ENCODE measurements at places on chromosomes 3 and 15. TPM values are rescaled to one million over a fixed set of nuclear protein-coding genes. Genes with fewer than 3 reads are reported as not detected.
A peak's percentile ranks its signal among the peaks of the same experiment; 100 is the strongest.

DNA sequence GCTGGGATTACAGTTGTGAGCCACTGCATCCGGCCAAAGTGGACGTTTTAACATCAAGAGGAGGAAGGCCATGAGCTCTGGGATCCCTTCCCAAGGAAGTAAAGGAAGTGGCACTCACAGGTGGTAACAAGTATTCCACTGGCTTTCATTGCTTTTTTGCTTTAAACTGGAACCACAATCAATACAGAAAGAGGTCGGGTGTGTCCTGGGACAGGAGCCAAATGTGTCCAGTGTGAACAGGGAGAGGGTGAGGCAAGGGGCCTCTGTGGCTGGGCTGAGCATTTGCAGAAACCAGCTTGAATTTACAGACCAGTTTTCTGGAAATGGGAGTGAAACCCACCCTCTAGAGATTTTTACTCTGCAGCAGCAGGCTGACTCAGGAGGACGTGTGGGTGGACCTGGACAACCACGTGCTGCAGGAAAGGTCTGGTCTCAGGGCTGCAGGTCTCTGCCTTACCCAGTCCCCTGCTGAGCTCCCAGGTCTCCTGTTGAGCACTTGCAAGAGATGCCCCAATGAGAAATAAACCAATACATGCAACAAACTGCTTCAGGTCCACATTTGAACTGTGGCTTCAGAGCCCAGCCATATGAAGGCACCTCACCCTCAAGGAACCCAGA is 42.8 kb upstream of the TMEM115 start:
- no peaks in the 10 kb centered on the region for H3K36me3 ChIP-seq
- no peaks in the 10 kb centered on the region for H3K4me1 ChIP-seq
- no peak overlapping the region for H3K4me3 ChIP-seq
- peaks cover 5% of the 10 kb centered on the region for H3K27me3 ChIP-seq
- DNase-seq: no peak
- no peak overlapping the region for H3K27ac ChIP-seq

DNA sequence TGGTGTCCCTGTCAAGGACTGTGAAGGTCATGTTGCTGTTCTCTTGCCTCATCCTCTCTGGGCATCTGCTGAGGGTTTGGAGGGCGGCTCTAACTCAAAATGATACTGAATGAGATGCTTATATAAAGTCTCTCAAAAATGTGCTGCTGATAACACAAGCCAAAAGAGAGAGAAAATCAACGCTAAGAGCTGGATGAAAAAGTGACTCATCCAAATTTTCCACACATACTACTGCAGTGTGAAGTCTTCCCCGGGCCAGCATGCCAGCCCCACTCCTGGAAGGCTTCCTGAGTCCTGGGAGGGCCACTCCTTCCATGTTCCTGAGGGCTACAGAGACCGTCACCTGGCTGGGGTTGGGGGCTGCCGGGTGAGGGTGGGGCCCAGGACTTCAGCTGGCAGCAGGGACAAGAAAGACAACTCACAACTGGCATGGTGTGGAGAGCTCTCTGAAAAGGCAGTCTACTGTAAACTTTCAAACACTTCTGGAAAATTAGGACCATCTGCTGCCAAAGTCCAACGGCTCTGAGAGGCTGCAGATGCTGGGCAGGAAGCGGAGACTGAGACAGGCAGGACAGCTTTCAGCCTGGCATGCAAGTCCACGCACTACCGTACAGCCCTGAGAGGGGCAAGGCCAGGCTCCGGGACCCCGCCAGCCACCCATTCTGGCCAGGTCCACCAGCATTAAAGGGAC is 200.3 kb downstream of the ADAMTS17 start:
- H3K4me3 ChIP-seq: no peak overlapping the region
- H3K27me3 ChIP-seq: no peaks in the 10 kb centered on the region
- H3K4me1 ChIP-seq: no peaks in the 10 kb centered on the region
- H3K36me3 ChIP-seq: no peaks in the 10 kb centered on the region
- no peak overlapping the region for H3K27ac ChIP-seq
- DNase-seq: no peak

DNA sequence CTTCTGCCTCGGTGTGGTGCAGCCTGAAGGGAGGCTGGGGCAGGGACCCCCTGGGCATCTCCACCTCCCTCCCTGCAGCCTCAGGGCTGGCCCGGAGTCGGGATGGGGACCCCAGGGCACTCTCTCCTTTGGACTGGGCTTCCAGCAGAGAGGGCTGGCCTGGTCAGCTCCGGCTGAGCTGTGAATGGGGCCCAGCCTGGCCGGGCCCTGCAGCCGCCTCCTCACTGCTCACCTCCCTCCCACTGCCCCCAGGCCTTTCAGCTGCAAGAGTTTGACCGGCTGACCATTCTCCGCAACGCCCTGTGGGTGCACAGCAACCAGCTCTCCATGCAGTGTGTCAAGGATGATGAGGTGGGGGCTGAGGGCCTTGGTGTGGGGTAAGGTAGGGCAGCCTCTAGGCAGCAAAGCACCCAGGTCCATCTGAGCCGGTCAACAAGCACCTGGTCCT is 36.0 kb downstream of the PSTPIP1 start:
- H3K36me3 ChIP-seq: peaks cover under 1% of the 10 kb centered on the region
- no peak overlapping the region for H3K4me3 ChIP-seq
- H3K27me3 ChIP-seq: no peaks in the 10 kb centered on the region
- no peak for DNase-seq
- no peaks in the 10 kb centered on the region for H3K4me1 ChIP-seq

DNA sequence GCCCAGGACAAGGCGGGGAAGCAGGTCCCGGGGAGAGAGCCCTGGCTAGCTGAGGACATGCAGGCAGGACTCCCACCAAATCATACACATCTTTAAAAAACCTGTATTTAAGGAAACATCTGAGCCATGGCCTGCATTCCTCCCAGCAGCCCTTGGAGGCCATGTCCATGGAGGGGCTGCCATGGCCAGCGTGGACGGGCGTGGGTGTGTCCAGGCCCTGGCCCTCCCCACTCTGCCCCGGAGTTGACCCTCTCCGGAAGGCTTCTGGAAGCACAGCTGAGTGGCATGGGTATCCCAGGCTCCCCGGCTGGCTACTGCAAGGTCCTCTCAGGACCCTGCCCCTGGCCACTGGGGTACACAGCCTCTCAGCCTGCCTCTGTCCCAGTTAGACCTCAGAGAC is 149.8 kb downstream of the NSMCE3 start:
- H3K4me1 ChIP-seq: no peaks in the 10 kb centered on the region
- no peak for DNase-seq
- no peak overlapping the region for H3K4me3 ChIP-seq
- H3K27ac ChIP-seq: no peak overlapping the region
- no peaks in the 10 kb centered on the region for H3K27me3 ChIP-seq
- no peaks in the 10 kb centered on the region for H3K36me3 ChIP-seq

RAD51 gene
- total RNA-seq: 0.77 TPM

OXTR gene
- total RNA-seq: 3.6 TPM

GRCh38 chr15:81418891-81419290 is 44.9 kb upstream of the TMC3 start:
- no peaks in the 10 kb centered on the region for H3K36me3 ChIP-seq
- DNase-seq: no peak
- no peak overlapping the region for H3K4me3 ChIP-seq
- no peak overlapping the region for H3K27ac ChIP-seq
- H3K27me3 ChIP-seq: no peaks in the 10 kb centered on the region

CNOT10 gene
- 28.8 TPM for total RNA-seq

DNA sequence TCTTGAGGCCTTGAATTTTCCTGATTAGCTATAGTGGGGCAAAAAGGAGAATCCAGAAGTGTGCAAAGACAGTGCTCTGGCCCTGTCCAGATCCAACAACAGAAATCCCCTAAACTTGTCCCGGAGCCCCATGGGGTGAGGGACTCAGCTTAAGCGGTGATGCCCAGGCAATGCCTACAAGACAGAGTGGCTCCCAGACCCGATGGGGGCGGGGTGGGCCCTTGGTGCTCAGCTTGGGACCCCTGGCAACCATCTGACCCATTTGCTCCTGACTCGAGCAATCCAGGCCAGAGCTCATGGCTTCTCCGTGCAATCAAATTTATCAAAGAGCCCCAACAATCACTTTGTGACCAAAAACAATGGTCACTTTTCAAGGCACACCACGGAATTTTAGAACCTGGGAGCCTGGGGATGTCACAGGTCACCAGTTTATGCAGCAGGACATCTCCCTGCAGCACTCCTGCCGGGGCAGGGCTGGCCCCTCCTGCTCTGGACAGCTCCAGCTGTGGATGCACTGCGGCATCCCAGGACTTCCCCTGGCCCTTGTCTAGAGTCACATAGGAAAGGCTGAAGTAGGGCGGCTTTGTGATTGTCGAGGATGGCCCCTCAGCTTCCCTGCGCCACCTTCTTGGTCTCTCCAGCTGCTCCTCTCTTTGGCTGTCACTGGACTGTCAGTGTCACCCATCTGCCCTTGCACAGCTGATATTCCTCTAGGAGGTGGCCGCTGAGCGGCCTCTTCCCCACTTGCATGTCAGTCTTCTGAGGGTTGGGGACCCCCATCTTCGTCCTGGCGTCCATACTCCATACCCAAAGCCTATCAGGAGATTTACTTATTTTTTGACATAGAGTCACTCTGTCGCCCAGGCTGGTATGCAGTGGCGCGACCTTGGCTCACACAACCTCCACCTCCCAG is 28.4 kb downstream of the RGMA start:
- H3K27ac ChIP-seq: no peak overlapping the region
- H3K36me3 ChIP-seq: no peaks in the 10 kb centered on the region
- H3K27me3 ChIP-seq: no peaks in the 10 kb centered on the region
- no peak overlapping the region for H3K4me3 ChIP-seq
- no peaks in the 10 kb centered on the region for H3K4me1 ChIP-seq
- no peak for DNase-seq

- no peaks in the 10 kb centered on the region for H3K36me3 ChIP-seq
- DNase-seq: peak; percentile 95
- H3K4me1 ChIP-seq: no peaks in the 10 kb centered on the region
- no peak overlapping the region for H3K27ac ChIP-seq
- no peaks in the 10 kb centered on the region for H3K27me3 ChIP-seq
Measured at GRCh38 chr3:105970283-105970682, 101.5 kb upstream of the CBLB start.

DNA sequence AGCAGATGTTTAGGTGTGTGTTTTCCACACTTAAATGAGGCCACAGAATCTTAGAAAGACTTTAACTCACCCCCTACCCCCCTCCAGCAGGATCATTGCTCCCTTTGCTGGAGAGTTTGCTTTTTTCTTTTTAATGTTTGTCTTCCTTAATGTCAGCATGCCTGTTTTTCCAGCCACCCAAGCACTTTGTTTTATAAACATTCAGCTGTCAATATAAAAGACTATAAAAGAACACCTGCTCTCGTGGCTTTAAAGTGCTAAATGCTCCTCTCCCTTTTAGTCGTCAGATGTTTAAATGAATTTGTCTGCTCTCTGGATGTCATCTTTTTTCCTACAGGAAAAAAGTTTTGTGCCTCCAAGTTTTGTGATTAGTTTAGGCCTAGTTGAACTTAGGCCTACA is 61.7 kb downstream of the SIDT1 start:
- no peak overlapping the region for H3K4me3 ChIP-seq
- DNase-seq: no peak
- no peak overlapping the region for H3K27ac ChIP-seq
- H3K36me3 ChIP-seq: no peaks in the 10 kb centered on the region
- H3K4me1 ChIP-seq: no peaks in the 10 kb centered on the region

CEP152 gene
- total RNA-seq: 7.8 TPM

AQP9 gene
- not detected for total RNA-seq

GALNT15 gene
- 37.7 TPM for total RNA-seq

MNS1 gene
- 2.1 TPM for total RNA-seq

DNA sequence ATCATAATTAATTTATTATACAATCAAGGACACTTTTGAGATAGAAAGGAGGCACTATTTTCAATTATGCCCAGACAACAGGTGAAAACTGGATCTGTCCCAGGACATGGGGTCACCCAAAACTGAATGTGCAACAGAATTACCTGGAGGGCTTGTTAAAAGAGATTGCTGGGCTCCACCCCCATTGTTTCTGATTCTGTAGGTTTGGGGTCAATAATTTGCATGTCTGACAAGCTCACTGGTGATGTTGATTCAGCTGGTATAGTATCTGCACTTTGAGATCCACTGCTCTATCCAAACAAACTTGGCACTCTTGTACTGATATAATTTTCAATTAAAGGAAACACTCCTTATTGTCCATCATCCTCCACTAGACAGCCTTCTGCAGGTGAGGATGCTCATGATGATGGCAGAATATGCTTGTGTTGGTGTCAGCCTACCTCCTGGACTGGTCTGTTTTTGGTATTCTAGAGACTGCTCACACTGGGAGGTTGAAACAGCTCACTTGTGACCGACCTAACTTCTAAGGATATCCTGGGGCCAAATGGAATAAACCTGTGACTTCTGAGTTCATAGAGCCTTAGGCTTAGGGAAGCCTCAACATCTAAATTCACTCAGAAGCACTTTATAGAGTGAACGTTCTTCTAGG is 2.2 kb downstream of the P2RY14 start:
- H3K27ac ChIP-seq: no peak overlapping the region
- H3K36me3 ChIP-seq: no peaks in the 10 kb centered on the region
- H3K27me3 ChIP-seq: no peaks in the 10 kb centered on the region
- no peak for DNase-seq

All from fibroblast of lung (primary cell).